Activated naive CD4-positive, alpha-beta T cell (primary cell): ENCODE measurements at places on chromosomes 3 and 15.
A peak's percentile ranks its signal among the peaks of the same experiment; 100 is the strongest.

GRCh38 chr3:13772885-13773745 lies 106.8 kb downstream of the WNT7A start:
- no peak for DNase-seq

- DNase-seq: no peak
Observed at GRCh38 chr3:98994128-98994762, 92.8 kb upstream of the DCBLD2 start.

GRCh38 chr15:55917881-55918296 lies 75.5 kb downstream of the NEDD4 start:
- no peak for DNase-seq

GRCh38 chr15:35306361-35306981 lies 221.4 kb upstream of the NANOGP8 start:
- DNase-seq: no peak

- no peak for DNase-seq
Observed at GRCh38 chr3:111961461-111962164, 17.2 kb upstream of the ABHD10 start.

DNA sequence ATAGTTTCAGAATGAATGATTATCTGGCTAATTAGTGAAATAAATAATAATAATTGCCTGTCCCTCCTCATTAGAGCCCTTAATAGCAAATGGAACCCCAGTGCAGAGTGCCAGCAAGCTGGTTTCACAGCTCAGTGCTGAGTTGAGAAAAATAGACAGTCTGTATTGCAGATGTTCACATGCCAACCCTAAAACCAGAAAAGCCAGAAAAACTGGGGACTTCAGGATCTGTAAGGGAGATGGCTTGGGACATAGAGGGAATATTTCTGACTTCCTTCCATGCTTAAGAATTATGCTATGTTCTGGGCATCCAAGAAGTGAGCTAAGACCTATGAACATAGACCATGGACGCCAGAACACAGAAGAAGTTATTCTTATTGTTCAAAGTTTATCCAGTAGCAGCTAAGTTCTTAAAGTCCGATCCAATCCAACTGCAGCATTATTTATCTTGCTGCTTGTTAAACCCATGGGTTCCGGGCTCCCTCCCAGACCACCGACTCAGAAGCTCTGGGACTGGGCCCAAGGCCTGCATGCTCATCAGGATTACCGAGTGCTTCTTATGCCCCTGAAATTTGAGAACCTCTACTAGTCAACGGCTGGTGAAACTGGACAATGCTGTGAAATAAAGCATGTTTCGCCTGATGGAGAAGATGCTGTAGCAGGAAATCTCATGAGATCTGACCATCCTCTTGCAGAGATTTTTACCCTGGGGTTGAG lies 158.3 kb downstream of the FOXB1 start:
- DNase-seq: no peak

GRCh38 chr15:57114070-57114469 lies 195.6 kb downstream of the TCF12 start:
- no peak for DNase-seq

DNA sequence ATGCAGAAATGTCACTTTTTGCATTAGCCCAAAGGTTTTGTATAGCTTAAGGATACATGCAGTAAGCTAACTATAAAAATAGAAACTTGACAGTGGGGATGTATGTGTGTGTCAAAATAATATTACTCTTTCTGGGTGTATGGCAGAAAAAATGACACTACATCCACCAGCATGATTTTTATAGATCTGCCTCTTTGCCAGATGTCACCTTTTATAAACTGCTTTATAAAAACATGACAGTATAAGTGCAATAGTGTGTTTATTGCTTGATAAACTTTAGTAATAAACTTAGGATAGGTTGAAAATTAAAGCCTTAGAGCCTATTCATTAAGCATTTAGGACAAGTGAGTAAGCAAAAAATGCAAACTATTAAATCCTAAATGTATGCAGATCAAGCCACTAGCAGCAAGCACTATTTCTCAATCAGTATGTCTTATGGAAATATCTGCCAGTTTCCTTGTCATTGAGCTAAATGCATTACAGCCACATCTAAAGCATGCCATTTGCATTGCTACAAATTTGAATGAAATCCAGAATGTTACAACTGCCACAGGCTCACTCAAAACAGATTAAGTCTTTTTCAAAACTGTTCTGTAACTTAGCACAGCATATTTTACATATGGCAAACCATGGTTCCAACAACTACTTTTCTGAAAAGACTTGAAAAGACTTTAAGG lies 935.0 kb downstream of the FHIT start:
- no peak for DNase-seq

GRCh38 chr3:100044369-100044768 lies 69.9 kb downstream of the FILIP1L start:
- DNase-seq: no peak

GRCh38 chr3:99625237-99625622 lies 13.2 kb upstream of the COL8A1 start:
- no peak for DNase-seq

- DNase-seq: no peak
Observed at GRCh38 chr15:68497206-68497910, 65.4 kb upstream of the ITGA11 start.

DNA sequence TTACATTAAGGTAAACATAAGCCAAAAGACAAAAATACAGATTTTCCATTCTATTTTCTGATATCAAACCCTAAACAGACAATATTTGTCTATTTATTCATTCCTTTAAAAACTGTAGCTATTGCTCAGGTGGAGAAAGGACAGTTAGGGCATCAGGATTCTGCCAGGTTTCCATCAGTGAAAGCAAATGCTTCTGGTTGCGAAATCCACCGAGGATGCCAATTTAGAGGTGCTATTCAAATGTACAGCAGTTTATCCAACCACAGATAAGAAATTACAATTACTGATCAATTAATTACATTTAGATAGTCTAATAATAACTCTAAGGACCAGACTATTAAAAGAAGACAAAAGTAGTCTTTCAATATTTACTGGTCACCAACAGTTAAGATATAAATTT lies 3.9 kb downstream of the TOMM70 start:
- no peak for DNase-seq

DNA sequence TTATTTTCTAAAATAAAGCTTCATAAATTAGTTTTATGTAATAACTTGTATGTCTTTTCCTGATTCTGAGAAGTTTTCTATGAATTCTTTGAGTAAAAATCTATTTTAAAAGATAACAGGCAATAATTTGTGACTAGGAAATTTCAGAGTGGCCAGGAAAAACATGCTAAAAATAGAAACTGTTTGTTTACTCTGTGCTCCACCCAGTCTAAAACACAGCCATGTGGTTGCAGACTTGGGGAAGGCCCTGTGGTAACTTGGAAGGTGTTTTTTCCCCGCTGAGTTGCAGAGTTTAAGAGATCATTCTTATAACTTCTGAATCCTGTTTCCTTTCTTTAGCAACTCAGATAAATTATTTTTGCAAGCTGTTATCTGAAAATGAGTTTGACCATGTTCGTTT lies 21.9 kb downstream of the PLCL2 start:
- DNase-seq: no peak

GRCh38 chr3:4196506-4197147 lies 106.5 kb upstream of the SETMAR start:
- no peak for DNase-seq

- no peak for DNase-seq
Observed at GRCh38 chr3:116135457-116136085, 309.7 kb downstream of the LSAMP start.

GRCh38 chr3:113574213-113574612 lies 41.9 kb downstream of the SIDT1 start:
- no peak for DNase-seq

DNA sequence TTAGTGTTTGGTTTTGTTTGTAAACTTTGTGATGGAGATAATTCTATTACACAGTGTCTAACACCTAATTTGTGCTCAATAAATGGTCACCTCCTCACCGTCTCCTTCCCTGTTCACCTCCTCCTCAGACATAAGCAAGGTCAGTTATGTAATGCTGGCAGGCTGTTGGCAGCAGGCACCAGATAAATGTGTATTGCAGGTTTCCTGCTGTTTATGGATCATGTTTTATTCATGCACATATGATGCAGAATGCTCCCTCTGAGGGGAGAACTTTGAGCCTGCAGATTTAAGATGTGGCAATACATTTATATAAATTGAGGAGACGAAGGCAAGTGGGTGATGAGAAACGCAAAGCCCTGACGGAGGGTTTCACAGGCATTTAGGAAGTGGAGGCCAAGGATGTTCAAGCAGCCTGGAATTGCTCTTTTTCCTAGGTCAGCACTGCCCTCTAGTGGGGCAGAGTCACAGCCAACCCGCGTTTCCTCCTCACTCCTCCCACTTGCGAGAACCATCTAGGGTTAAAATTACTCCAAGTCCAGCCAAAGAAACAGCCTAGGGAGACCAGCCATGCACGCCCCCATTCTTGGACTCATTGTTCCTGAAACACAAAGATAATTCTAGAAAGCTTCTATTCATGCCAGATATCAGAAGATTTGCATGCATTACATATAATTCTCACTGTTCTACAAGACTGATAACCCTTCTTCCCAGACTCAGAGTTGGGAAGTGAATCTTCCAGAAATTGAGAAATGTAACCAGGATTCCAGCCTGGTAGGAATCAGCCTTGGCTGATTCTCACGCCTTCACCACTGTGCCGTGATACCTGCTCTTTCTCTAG lies 228.7 kb downstream of the SLCO3A1 start:
- DNase-seq: peak; percentile 11

- no peak for DNase-seq
Observed at GRCh38 chr3:58681863-58682262, 15.3 kb upstream of the FAM3D start.

- DNase-seq: no peak
Observed at GRCh38 chr3:42013691-42014457, 52.0 kb upstream of the ULK4 start.

DNA sequence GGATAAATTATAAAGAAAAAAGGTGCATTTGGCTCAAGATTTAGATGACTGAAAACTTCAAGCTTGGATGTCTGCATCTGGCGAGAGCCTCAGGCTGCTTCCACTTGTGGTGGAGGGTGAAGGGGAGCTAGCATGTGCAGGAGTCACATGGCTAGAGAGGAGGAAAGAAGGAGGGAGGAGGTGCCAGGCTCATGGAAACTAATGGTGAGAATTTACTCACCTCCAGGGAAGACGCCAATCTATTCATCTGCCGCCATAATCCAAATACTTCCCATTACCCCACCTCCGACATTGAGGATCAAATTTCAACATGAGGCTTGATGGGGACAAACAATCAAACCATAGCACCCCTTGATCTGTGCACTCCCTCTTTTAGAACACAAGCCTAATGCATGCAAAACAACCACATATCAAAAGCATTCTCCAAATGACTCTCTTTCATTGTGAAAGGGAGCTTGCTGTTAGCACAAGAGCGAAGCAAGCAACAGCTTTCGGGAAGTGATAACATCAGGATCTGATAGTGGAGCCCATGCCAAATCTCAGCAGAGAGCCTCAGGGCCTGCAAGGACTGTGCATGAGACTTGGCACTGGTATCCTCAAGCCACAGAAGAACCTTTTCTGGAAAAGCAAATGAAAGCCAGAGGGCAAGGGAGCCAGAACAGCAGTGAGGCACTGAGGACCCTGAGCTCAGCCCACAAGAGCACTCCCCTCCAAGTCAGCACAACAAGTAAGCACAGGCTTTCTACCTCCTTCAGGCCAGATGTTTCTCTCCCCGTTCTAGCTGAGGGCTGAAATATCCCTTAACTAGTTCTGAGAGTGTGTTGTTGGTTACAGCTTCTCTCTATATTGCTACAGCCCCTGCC lies 50.2 kb upstream of the THBS1 start:
- DNase-seq: no peak

GRCh38 chr3:83523470-83524073 lies 1435.2 kb upstream of the CADM2 start:
- no peak for DNase-seq

- DNase-seq: no peak
Observed at GRCh38 chr3:147301781-147302180, 104.6 kb downstream of the ZIC4 start.

DNA sequence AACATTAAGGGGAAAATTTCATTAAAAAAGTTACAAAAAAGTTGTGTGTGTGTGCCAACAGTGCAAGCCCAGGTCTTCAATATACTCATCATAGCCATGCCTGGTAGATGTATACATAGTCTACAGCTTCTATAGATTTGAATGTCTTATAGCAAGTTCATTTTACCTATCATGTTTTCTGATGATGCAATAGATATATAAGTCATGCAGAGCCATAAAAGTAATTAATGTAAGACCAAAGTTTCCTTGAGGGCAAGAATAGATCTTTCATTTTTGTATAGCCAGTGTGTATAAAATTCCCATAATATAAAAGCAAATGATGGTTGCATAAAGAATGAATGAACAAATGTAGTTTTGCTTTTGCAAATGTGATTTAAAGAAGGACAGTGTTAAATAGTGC lies 1138.4 kb downstream of the TBL1XR1 start:
- DNase-seq: no peak

GRCh38 chr3:121951291-121951919 lies 57.2 kb downstream of the SLC15A2 start:
- no peak for DNase-seq

DNA sequence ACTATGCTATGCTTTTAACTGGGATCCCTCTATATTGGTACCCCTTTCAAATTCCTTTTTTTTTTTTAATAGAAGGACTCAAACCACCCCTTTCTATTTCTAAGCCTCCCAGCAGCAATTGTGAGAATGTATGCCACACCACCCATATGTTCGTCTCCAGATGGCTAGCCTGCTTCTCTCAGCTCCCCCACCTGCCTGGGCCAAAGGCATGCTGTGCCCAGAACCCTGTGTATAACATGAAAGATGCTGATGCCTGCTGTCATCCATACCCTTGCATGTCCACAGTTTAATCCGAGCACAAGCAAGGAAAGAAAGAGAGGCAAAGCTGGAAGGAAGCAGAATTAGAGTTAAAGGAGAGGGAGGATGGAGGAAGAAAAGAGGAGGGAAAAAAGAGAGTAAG lies 159.5 kb upstream of the CNTN6 start:
- no peak for DNase-seq
